ENCODE measurements at places on chromosomes 7 and 10.

DNA sequence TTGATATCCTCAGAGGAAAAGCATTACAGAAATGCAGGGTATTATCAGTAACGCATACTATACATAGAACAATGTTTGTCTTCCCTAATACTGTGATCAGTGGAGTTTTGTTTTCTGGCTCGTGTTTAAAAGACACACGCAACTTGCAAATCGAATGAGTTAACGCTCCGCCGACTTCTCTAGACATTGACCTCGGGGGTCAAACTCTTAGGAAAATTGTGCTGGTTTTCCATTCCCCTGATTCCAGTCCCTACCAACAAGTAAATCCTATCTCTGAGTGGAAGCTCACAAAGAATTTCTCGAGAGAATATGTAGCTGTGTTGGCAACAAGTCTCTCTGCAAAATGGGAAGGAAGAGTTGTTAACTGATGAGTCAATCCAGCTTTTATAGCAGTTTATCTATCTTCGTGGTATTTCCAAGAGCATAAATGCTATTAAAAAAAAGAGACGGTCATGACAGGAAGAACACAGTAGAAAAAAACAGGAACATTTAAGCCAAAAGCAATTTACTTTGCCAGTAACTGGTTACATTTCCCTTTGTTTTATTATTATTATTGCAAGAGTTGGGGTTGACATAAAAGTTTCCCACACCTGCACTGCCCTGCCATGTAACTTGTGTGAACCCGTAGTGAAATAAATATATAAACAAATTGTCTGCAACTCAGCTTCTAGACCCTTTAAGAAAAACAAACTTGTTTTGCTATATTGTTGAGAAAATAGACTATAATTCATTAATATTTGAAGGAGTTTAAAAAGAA is 144.4 kb downstream of the ARID5B start:
- DNase-seq = no peak

DNA sequence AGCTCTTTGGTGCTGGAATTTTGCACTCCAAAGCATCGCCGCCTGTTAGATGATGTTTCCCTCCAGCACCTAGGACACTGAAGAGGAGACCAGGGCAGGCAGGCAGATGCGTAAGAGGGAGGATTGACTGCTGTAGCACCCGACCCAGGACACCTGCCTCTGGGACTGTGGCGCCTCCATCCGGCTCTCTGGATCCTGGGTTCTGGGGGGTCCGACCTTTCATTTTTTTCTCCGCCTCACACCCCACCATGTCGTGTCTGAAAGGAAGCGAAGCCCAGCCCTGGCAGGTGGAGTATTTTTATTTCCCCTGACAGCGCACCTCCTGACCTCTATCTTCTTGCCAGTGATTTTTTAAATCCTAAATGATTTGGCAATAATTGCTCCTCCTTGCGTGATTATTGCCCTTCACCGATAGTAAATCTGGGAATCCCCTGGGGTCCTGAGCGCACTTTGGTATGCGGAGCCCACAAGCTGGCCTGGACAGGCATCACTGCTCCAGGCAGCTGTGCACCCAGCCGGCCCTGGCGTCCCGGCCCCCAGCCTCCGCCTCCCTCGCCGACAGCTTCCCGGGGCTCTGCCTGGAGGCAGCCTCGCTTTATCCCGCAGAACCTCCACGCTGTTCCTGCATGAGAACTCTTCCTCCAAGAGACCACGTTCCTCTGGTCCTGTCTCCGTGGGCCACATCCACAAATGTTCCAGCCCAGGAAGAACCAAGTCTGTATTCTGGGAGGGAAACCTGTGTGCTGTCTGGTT is 48.4 kb downstream of the LHPP start:
- DNase-seq = no peak

- DNase-seq = no peak
Measured at GRCh38 chr7:2894118-2894940, 50.2 kb upstream of the GNA12 start.

DNA sequence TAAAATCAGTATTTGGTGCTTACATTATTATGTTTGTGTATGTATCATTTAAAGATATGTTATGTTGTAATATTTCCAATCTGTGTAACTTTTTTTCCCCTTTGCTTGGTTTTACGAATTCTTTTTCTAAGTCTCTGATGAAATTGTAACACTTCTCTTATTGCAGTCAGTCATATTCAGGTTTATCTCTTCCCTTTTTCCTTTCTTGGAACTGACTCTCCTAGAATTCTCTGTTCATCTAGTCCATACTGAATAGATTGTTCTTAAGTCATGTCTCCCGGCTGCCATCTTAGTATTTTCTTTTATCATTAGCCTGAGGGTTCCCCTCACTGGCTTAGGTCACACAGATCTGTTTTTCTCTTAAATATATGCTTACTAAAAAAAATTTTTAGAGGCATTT is 44.6 kb downstream of the PHTF2 start:
- no peak for DNase-seq

GRCh38 chr10:78684947-78685346 is 383.8 kb upstream of the ZMIZ1 start:
- DNase-seq = no peak
